ENCODE measurements at places on chromosomes 4 and X. TPM values are rescaled to one million over a fixed set of nuclear protein-coding genes. Genes with fewer than 3 reads are reported as not detected.
A peak's percentile ranks its signal among the peaks of the same experiment; 100 is the strongest.

The COL25A1 gene
- not detected for total RNA-seq

GRCh38 chr4:33709247-33709646 lies 2535.1 kb downstream of the ARAP2 start:
- peak; percentile 4 for DNase-seq

DNA sequence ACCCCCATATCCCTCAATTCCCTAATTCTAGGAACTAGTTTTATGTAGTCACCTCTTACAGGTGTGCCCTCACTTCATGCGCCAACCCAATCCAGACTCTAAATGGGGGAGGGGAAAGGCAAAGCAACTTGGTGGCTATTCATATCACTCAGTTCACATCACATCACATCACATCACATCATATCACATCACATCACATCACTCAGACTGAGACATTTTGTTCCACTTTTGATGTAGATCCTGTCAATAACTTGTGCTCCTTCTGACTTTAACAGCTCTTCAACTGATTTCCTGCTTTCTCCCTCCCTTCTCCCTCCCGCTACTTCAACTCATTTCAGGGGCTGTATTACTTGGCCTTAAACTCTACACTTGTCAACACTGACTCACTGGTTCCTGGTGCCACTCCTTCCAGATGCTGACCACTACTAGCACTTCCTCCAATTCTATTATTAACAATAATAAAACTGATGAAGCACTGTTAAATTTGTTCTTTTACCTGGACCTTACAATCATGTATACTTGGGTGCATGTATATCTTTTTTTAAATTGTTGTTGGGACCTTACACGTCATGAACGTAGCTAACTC lies 29.1 kb upstream of the PLS3 start:
- no peak for DNase-seq

- DNase-seq = no peak
Observed at GRCh38 chr4:8451440-8452182, 11.0 kb downstream of the TRMT44 start.

The SSX4 gene
- not detected for total RNA-seq

- no peak for DNase-seq
Observed at GRCh38 chr4:185847352-185848097, 35.5 kb upstream of the SORBS2 start.

DNA sequence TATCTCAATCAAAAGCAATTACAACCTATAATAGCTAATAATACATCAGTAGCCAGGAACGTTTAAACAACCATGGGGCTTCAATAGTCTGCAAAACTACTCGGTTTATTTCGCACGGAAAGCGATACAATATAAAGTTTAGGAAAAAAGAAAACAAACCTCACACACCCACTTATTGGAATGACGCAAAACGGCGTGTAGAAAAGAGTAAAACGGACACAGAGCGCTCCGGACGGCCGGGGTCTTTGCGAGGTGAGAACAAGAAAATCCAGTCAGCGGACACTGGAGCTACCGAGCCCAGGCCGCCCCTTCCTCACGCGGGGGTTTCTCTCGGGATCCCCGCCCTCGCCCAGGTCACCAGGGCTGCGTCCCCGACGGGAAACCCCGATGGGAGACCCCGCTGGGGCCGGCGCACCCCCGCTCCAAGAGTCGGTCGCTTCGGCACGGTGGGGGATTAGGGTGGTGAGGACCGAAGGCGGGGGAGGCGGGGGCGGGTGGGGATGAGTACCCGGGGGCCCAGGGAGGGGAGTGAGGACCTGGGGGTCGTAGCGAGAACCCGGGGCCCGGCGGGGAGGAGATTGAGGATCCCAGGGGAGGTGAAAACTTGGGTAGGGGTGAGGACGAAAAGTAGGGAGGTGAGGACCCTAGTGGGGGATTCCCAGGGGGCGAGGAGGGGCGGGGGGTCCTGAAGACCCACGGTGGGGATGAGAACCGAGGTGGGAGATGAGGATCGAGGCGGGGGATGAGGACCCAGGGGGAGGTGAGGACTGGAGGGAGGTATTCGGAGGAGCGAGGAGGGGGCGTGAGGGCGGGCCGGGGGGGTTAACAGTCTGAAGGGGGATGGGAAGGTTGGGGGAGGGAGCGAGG lies 737 bp downstream of the NELFA start:
- DNase-seq = peak; percentile 23

DNA sequence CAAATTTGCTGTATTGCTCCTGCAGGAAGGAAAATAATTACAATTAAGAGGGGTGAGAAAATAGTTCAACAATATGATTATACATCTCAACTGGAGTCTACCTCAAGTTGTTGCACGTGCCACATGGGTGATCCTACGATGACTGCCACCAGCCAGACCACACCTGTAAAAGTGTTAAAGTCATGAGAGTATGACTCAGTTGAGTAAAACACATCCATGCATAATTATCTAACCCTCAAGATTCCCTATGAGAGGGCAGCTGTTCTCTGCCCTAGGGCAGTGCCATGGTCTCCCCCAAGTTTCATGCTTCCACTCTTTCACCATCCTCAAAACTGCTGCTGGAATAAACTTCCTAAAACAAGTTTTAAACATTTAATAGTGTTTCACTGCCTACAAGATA lies 44.1 kb downstream of the QRFPR start:
- peak; percentile 7 for DNase-seq

The RNF175 gene
- total RNA-seq = not detected

DNA sequence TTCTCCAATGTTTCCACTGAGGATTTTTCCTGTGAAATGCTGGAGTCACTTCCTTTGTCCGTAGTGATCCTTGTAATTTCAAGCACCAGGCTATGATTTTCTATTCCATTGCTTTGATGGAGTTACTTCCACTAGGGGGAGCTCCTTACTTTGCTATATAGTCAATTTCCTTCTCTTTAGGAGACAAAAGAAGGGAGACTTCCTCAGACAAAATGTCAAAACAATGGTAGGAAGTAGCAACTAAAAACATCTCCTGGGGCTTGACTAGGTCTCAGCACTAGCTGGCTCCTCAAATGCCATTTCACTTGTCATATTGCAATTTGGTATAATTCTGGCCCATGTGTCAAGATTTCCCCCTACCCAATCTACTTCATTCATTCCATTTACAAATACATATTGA lies 24.1 kb downstream of the ZCCHC12 start:
- DNase-seq = no peak

DNA sequence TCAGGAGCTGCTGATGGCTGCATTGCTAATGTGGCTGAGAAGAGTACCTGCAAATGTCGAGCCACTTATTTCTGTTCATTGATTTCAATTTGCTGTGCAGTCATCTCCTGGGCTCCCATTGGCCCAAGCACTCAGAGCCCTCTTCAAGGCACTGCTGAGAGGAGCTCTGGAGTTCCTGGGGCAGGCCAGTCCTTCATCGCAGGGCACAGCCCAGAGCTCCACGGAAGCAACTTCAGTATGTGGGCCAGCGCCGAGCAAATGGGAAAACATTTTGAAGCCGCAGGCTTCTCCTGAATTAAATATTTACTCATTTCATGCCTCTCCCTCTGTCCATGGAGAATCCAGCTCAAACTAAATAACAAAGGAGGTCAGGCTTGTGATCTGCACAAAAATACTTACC lies 383.3 kb downstream of the BCOR start:
- no peak for DNase-seq

DNA sequence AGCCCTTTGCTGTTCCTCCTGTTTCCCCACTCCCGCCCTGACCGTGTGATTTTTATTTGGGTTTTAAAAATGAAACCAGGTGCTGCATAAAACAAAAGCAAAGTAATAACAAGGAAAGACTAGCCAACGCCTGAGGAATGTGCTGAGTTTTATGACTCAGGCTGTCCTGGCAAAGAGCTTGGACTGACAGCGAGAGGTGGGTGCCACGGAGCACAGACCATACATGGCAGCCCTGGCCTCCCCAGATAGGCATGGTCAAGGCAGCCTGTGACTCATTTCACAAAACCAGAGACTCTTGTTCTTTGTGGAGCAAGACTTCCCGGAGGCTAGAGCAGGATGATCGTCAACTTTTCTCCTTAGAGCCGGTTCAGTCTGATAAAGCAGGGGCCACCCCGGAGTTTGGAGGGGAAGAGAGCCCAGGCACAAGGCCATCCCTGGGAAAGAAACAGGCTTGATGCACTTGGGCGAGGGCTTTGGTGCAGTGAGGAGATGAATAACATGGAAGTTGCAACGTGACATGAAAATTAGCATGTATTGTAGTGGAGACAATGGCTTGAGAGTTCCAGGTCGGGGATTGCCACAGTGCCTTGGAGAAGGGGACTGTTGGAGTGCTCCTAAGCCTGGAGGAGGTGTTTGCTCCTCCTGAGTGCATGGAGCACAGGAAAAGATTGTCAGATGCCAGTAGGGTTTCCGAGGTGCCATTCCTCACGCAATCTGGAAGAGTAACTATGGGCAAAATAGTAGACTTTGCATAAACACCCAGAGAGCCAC lies 54.8 kb downstream of the C4orf51 start:
- DNase-seq = no peak

- DNase-seq = peak; percentile 18
Observed at GRCh38 chr4:52861171-52861823, 820 bp upstream of the RASL11B start.

- DNase-seq = no peak
Observed at GRCh38 chr4:79445371-79445781, 37.3 kb upstream of the GK2 start.

DNA sequence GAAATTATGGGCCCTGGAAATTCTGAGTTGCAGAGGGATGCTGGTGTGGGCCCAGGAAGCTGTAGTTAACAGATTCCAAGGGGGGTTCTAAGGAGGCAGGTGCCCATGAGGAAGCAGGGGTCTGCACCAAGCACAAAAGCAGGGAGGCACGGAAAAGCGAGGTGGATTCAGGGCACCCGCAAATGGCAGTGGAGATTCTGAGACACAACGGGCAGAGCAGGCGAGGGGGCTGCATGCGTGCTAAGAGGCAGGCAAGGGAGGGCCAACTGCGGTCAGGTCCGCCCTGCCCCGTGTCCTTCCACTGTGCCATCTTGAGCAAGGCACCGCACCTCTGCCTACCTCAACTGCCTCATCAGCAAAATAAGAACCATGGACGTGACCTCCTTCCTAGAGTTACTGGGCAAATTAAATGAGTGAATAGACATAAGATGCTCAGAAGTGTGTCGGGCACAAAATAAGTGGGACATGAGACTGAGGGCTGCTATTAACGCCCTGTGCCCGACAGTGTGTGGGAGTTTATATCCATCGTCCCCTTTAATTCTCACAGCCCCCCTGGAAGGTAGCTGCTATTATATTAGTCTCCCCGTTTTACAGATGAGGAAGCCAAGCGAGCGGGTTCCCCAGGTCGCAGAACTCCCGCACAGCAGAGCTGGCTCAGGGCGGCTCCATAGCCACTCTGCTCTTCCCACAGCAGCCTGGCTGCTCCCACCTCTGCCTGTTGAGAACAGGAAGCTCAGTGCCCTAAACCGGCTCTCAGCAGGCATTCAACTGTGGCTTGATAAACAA lies 67.6 kb downstream of the PPP2R2C start:
- DNase-seq = no peak

The DCAF8L2 gene
- total RNA-seq = not detected

GRCh38 chr4:3747581-3747904 lies 18.6 kb upstream of the ADRA2C start:
- DNase-seq = peak; percentile 20

DNA sequence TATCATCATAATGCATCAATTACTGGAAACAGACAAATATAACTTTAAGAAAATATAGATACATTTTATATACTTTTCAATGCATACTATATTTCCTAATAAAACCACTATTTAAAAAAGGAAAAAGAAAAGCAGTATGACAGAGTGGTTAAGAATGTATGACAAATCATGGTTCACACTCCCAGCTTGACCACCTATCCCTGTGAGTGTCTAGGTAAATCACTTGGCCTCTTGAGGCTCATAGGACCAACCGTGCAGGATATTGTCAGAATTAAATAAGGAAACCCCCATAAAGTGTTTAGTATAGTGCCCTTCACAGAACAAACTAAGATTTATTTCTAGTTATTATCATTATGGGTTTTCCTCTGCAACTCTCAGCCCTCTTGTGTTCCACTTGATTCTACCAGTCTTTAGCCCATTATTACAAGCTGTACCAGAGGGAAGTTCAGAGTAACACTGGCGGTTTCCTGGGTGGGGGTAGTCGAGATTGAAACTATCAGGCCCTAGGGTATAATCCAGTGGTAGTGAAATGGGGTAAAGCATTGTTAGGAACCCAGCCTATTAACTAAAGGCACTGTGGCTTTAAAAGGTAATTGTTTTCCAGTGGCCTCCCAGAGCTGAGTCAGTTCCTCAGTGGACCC lies 55.5 kb upstream of the PAK3 start:
- DNase-seq = no peak

The FGG gene
- total RNA-seq = not detected

The USP17L19 gene
- total RNA-seq = not detected

DNA sequence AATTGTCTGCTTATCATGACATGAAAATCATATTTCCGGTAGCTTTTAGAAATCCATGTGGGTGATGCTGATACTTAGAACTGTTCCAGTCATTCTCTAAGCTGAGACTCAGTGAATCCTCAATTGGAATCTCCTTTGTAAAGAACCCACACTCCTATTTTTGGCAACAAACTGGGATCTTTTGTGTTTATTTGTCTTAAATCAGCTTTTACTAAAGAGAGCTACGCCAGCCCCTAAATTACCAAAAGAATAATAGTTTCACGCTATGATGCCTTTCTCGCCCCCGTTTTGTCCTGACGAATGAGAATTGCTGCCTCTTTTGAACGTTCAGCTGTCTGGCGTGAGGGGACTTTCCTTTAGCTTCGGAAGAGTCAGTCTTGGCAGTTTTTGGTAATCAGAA lies 195.9 kb downstream of the SHOX start:
- DNase-seq = no peak

DNA sequence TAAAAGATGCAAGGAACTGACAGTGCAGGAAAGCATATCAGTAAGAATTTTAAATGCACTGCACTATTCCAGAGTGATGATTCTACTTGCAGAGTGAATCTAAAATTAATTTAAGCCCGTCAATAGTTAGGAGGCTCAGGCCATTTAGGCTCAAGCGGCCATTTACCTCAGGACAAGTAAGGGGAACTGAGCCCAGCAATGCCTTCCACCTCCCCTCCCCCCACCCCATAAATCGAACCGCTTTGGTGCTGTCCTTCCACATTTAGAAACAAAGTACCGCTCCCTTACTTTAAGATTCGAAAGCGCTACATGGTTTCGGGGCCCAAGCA lies 665 bp downstream of the RBM41 start:
- DNase-seq = no peak
